ENCODE measurements at places on chromosomes 2 and 18.
A peak's percentile ranks its signal among the peaks of the same experiment; 100 is the strongest.

- no peak for DNase-seq
Measured at GRCh38 chr2:163364736-163365135, 371.1 kb downstream of the FIGN start.

DNA sequence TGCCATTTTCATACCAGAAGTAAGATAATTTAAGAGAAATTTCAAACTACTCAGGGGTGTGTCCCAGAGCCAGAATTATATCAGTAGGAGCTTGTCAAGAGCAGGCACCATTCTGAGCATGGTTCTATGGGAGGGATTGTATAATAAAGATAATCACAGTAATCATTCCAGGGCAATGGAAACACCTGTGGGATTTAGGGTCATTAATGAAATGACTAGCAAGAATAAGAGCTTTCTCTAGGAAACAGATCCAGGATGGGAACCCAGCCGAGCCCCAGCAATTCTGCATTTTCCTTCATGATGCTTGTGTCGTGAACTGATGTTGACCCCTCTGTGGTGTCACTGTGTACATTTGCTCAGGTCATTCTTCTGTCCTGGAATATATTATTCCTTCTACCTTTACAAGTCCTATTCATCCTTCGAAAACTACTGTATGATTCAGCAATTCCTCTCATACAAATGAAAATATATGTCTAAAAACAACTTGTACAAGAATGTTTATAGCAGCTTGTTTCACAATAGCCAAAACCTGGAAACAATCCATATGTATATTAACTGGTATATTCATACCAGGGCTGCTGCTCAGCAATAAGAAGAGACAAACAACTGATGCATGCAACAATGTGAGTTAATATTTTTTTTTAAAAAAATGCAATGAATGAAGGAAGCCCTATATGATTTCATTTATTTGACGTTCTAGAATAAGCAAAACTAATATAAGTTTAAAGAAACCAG lies 687.8 kb upstream of the KLHL29 start:
- no peak for DNase-seq

- no peak for DNase-seq
Measured at GRCh38 chr2:74471332-74472065, 981 bp downstream of the MRPL53 start.

GRCh38 chr2:239253264-239253663 lies 147.6 kb downstream of the HDAC4 start:
- DNase-seq, result no peak

DNA sequence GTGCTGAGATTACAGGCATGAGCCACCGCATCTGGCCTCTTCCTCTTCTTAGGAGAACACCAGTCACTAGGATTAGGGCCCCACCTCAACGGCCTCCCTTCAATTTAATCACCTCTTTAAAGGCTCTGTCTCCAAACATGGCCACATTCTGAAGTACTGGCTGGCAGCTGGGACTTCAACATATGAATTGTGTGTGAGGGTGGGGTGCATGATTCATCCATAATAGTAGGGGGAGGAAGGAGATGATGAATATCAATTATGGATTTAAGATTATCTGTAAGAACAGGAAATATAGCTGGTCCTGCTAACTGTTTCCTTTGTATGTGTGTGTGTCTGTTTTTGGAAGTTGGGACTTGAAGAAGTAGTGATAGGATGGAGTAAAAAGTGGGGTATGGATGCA lies 14.7 kb upstream of the EPG5 start:
- DNase-seq, result no peak

GRCh38 chr2:79585701-79586433 lies 73.0 kb downstream of the CTNNA2 start:
- no peak for DNase-seq

DNA sequence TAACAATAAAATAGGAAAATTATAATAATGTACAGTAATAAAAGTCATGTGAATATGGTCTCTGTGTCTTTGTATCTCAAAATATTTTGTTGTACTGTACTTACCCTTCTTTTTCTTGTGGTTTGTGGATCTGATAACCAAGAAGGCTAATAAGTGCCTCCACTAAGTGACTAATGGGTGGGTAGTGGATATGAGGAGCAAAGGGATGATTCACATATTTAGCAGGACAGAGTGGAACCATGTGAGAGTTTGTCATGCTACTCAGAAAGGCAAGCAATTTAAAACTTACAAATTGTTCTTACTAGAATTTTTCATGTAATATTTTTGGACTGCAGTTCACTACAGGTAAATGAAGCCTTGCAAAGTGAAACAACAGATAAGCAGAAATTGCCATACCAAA lies 1241.2 kb upstream of the CDH2 start:
- DNase-seq, result no peak

DNA sequence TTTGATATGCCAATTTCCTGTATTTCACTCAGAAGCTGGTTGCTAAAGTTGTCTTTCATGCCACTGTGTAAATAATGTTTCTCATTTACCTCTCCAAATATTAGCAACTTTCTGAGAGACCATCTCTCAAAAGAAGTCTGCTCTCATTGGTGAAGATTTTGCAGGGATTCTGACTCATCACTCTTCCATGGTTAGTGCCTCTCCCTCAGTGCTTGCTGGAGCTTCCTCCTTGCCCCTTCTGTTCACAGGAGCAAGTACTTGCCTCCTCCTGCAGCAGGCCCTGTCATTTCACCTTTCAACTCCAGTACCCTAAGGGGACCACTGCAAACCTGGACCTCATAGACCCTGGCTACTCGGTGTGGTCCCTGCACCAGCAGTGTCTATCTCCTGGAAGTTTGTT lies 168.8 kb downstream of the ZNF385B start:
- no peak for DNase-seq

GRCh38 chr2:9474361-9475057 lies at the start of gene IAH1:
Gene IAH1 (plus strand): TSS chr2:9474551. CDS start chr2:9474567, 16 bp downstream.
- peak; percentile 72 for DNase-seq

DNA sequence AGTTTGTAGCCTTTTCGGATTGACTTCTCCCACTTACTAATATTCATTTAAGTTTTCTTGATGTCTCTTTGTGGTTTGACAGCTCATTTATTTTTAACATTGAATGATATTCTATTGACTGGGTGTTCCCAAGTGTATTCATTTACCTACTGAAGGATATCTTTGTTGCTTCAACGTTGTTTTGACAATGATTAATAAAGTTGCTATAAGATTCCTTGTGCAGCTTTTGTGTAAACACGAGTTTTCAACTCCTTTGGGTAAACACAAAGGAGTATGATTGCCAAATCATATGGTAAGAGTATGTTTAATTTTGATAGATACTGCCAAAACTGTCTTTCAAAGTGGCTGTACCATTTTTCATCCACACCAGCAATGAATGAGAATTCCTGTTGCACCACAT lies 1200.9 kb downstream of the DSC3 start:
- DNase-seq, result no peak

- peak; percentile 56 for DNase-seq
Measured at GRCh38 chr2:111049792-111050640, 70.7 kb upstream of the BCL2L11 start.

- peak; percentile 61 for DNase-seq
Measured at GRCh38 chr18:11387880-11388279, 221.5 kb upstream of the SLC35G4 start.

DNA sequence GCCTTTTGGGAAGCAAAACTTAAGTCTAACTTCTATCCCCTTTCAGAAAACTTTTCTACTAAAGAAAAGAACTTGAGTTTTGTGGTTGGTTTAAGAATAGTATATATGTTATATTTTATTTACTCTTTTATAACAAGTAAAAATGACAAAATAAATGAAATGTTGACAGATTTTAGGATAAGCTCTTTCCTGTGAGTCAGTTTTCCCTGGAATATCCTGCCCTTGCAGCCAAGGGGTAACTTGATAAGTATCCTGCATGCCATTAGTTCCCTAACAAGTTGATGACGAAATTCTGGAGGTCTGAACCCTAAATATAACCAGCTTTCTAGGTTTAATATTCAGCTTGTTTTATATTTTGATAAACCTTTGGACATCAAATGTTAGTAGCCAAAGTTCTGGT lies 7.3 kb upstream of the HTR2B start:
- DNase-seq, result no peak

- no peak for DNase-seq
Measured at GRCh38 chr2:27211241-27211942, 449 bp upstream of the ATRAID start.

- DNase-seq, result no peak
Measured at GRCh38 chr18:12929477-12930083, 18.2 kb upstream of the SEH1L start.

DNA sequence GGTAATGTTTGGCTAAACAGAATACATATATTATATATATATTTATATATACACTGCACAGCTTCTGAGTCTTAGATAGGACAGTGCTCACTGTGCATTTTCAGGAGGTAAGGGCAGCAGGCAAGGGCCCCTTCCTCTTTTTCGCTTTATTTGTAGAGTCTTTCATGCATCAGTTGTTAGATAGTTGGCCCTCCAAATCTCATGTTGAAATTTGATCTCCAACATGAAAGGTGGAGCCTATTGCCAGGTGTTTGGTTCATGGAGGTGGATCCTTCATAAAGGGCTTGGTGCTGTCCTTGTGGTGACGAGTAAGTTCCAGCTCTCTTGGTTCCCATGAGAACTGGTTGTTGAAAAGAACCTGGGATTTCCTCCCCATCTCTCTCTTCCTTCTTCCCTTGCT lies 48.1 kb downstream of the TSN start:
- DNase-seq, result no peak

GRCh38 chr2:68385220-68385906 lies 20.3 kb downstream of the PLEK start:
- DNase-seq, result no peak

DNA sequence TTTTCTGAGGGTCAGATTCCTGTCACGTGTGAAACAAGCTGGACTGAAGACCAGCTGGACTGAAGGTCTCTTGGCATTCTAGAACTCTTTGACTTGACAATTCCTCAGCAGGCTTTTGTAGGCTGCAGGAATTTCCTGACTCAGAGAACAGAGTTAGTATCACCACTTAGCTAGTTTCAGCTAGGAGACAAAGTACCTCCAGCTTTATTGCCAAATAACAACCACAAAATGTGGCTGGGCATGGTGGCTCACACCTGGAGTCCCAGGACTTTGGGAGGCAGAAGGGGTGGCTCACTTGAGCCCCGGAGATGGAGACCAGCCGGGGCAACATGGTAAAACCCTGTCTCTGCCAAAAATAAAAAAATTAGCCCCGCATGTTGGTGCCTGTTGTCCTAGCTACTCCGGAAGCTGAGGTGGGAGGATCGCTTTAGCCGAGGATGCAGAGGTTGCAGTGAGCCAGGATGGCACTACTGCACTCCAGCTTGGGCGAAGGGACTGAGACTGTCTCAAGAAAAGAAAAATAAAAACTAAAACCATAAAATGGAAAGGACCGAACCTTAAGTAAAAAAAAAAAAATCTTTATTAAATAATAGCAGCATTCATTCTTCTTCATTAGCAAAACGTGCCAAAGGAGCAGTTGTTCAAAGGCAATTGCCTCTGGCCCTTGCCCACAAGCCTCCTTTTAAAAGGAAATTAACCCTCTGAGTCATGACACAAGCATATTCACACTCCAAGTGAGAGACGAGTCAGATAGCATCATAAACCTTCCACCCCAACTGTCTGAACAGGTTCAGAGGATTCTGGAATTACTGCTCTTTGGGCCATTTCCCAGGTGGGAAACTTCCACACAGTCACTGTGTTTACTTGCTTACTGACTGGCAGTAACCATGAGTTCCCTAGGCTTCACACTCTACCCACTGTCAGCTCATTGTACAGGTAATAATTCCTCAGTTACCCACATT lies 88.9 kb downstream of the MYL12B start:
- no peak for DNase-seq

- no peak for DNase-seq
Measured at GRCh38 chr2:233133239-233133638, 73.1 kb downstream of the INPP5D start.

- DNase-seq, result peak; percentile 92
Measured at GRCh38 chr2:37020212-37020886, 54.0 kb upstream of the STRN start.

DNA sequence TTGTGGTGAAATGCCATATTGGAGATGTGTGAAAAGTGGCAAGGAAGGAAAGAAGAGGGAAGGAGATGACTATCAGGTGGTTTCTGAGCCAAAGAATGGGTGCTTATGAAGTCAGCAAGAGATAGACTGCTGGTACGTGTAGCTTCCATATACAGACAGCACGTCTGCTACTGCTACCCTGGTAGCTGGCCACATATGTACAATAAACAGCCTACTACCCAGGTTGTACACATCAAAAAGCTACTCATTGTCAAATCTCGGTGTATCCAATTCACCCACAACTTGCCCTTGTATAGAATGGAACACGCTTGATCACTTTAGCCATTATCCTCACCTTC lies 761.8 kb downstream of the LRRTM4 start:
- DNase-seq, result no peak

Measured in tongue (tissue), 3 donors.